ENCODE measurements at places on chromosomes 12 and 14.
A peak's percentile ranks its signal among the peaks of the same experiment; 100 is the strongest.

- DNase-seq: peak; percentile 75
These were observed 2.2 kb downstream of the DACT1 start for GRCh38 chr14:58639842-58640484.

GRCh38 chr14:23708343-23708742, 72.2 kb downstream of the DHRS2 start:
- no peak for DNase-seq

DNA sequence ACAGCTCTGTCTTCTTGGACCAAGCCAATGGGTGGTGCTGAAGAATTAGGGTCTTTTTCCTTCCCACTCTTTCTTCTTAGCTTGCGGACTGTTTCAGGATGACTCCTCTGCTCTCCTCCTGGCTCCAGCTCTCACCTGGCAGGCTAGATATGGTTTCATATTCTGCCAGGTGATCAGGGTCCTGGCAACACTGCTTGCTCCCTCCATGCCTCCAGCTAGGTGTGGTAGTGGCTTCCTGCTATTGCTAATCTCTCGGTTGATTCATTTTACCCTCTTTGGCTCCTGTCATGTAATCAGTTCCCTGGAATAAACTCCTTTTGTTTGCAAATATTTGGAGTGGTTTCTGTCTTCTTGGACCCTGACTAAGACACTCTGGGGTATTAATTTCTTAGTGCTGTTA, 4.3 kb upstream of the GZMH start:
- no peak for DNase-seq

DNA sequence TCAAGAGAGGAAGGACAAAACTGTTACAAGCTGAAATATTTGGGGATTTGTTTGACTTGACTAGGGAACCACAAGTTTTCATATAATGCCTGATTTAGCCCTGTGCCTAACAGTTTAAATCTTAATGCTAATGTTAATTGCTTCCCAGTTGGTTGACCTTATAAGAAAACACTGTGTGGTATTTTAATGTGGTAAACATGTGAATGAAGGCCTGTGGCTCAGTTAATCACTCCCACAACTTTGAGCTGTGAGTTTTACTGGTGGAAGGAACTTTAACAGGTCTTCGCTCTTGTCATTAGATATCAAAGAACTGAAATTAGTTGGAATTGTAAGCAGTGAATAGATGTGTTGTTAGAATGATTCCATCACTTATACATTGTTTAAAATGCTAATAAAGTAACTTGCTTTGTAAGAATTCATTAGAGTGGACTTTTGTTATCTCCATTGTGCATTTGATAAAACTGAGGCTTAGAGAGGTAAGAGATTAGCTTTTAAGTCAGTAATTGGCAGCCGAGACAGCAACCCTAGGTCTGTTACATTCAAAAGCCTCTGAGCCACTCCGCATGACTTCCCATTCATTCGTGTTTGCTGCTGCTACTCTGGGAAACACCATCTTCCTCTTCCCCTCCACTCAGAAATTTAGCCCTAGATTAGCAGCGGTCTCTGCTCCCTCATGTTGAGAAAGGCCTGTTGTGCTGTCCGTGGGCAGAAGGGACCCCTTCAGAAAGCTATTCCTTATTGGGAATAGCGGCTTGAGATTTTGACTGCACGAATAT, 1.0 kb upstream of the TBK1 start:
- peak; percentile 45 for DNase-seq

DNA sequence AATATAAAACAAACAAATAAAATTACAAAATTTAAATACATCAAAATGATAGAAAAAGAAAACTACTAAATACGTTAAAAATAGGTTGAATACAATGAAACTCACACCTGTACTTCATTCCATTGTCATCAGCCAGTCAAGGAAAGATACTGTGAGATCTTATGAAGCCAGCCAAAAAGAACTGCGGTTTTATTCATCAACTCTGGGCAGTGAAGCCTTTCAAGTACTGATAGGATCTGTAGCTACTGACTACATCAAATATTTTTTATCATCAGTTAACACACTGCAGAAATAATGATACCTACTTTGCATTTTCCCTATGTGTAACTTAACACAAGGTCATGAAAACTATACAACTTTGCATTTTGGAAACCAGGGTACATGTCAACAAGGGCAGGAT, 46.3 kb upstream of the FAR2 start:
- DNase-seq: no peak
